ENCODE measurements at places on chromosomes 1 and 21.
A peak's percentile ranks its signal among the peaks of the same experiment; 100 is the strongest.

GRCh38 chr21:37475186-37475868 lies 108.8 kb downstream of the DYRK1A start:
- H3K27me3 ChIP-seq = no peaks in the 10 kb centered on the region
- H3K36me3 ChIP-seq = peaks cover 15% of the 10 kb centered on the region
- no peak overlapping the region for H3K27ac ChIP-seq

- no peaks in the 10 kb centered on the region for H3K36me3 ChIP-seq
These were observed 211.7 kb downstream of the GRIK3 start for GRCh38 chr1:36822648-36823047.

DNA sequence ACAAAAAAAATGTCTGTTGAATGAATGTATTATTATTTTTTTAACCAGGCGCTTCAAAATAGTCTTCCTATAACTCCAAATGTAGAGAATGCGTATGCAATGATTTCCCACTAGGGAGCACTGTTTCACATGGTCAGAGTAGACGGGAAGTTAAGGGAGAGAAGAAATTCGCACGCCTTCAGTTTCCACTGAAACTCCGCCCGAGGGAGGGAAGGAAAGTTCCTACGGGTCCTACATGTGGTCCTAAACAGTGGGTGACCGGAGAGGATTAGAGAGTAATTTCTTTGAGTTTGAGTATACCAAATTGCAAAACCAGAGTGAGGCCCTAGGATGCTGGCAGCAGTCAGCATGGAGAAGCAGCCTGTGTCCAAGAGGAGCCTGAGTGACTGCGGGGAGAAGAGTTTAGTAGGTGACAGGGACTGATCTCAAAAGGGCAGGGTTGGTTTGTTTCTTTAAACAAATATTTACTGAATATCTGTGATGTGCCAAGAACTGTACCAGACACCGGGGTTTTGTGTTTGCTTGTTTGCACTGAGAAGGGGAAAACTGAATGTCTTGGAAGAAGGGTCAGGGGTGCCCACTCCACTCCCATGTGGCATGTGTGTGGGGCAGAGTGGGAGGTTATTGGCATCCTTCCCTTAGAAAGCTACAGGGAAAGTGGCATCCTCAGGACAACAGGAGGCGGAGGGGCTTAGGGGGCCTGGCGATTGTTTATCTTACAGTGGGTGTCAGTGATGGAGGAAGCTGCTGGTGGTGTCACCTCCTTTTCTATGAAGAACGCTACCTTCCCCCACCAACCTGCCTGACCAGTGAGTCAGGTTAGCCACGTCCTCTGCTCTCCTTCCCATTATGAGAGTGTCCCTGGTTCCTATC lies 22.8 kb downstream of the RNU5D-1 start:
- peak; percentile 53 for DNase-seq
- H3K4me1 ChIP-seq = peaks cover 10% of the 10 kb centered on the region
- H3K36me3 ChIP-seq = no peaks in the 10 kb centered on the region
- H3K4me3 ChIP-seq = peak overlapping the region; percentile 53

DNA sequence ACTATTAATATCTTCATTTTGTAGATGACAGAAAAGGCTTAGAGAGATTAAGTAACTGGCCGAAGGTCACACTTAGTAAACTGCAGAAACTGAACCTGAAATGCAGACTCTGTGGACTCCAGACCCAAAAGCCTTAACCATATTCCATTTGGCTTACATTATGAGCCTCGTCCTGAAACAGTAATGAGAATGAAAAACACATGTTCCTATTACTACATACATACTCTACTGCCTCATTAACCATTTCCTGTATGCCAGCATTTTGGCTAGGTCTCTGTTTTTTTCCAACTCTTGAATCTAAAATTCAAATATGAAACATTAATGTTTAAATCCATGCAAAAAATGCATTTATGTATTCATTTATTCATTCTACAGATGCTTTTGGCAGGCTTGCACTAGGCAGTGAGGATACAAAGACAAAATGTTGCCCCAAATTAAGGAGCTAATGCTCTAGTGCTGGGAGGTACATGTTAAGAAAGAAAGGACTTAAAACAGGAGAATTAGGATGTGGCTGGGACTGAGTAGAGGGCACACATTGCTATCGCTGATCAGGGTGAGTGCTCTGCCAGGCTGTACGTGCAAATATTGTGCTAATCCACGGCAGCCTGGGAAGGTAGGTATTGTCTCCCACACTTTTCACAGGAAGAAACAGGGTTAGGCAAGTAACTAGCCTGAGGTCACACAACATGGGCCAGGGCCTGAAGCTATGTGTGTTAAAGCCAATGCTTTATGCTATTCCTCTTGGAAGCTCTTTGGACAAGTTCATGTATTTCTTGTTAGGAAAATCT lies 14.0 kb downstream of the DEGS1 start:
- no peaks in the 10 kb centered on the region for H3K27me3 ChIP-seq
- H3K36me3 ChIP-seq = peaks cover 16% of the 10 kb centered on the region
- no peak for DNase-seq
- no peak overlapping the region for H3K4me3 ChIP-seq
- peaks cover 7% of the 10 kb centered on the region for H3K4me1 ChIP-seq

- peak; percentile 63 for DNase-seq
- H3K4me1 ChIP-seq = no peaks in the 10 kb centered on the region
- no peak overlapping the region for H3K4me3 ChIP-seq
- H3K27ac ChIP-seq = no peak overlapping the region
- no peaks in the 10 kb centered on the region for H3K27me3 ChIP-seq
- no peaks in the 10 kb centered on the region for H3K36me3 ChIP-seq
These were observed 19.2 kb upstream of the PEF1 start for GRCh38 chr1:31663622-31664452.

DNA sequence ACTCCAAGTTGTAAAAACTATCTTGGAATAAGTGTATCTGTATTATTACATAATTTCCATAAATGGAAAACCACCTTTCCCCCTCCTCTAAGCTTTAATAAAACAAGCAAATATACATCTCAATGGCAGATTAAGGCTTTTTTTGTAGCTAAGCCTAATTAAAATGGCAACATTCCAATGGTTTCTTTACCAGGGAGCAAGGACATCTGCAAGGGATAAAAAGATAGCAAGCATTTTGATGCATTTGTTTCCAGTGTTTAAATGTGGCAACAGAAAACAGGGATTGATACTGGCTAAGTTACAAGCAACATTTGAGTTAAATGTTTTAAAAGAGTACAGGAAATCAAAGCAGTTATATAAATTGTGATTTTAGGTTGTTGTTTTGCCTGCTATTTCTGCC lies 1012.7 kb downstream of the ADGRL2 start:
- no peak overlapping the region for H3K4me3 ChIP-seq
- H3K36me3 ChIP-seq = no peaks in the 10 kb centered on the region
- no peaks in the 10 kb centered on the region for H3K4me1 ChIP-seq
- DNase-seq = no peak
- H3K27me3 ChIP-seq = peaks cover 3% of the 10 kb centered on the region

DNA sequence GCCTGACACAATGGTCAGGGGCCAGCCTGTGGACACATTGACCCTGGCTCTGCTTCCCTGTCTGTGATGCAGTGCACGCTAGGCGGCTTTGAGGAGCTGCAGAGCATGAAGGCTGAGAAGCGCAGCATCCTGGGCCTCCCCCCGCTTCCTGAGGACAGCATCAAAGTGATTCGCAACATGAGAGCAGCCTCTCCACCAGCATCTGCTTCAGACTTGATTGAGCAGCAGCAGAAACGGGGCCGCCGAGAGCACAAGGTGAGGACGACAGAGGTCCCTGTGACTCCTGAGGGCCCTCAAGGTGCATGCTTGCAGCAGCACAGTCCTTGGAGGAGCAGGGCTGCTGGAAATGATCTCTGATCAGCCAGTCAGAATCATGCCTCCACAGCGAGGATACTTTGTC lies 8.6 kb downstream of the STRIP1 start:
- no peak overlapping the region for H3K4me3 ChIP-seq
- H3K36me3 ChIP-seq = peaks cover 32% of the 10 kb centered on the region
- no peak for DNase-seq
- no peak overlapping the region for H3K27ac ChIP-seq
- no peaks in the 10 kb centered on the region for H3K27me3 ChIP-seq

DNA sequence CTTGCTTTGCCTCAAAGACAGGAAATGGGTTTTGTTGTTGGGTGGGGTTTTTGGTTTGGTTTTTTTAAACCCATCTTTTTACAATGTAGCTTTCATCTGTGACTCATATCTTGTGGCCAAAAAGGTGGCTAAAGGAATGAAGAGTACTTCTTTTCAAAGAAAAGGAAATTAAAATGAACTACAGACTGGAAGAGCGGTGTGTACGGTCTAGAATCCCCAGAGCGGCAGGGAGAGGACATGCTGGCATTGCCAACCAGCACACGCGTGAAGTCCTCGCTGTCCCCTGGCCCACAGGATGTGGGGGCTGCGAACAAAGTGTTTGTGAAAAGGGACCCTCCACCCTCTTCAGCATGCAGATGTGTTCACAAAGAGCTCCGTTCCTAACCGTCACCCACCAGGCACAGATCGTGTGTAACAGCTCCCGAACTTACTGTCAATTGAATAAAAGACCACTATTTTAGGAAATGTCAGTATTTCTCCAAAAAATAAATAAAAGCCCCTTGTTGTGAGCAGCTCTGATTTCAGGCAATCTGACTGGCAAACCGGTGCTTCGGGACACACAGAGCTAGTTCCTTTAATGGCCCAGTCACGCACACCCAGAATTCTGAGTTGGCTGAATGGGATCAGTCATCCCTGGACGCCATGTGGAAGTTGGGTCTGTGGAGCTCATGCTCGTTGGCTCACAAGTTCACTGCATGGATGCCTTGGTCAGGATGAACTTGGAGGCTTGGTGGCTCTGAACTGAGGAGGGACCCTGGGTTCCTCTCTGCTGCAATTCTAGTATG lies 602.9 kb downstream of the NPHP4 start:
- no peaks in the 10 kb centered on the region for H3K27me3 ChIP-seq
- peak overlapping the region; percentile 35 for H3K4me3 ChIP-seq
- H3K36me3 ChIP-seq = no peaks in the 10 kb centered on the region
- H3K4me1 ChIP-seq = peaks cover 13% of the 10 kb centered on the region
- DNase-seq = peak; percentile 27
- H3K27ac ChIP-seq = peak overlapping the region; percentile 79

GRCh38 chr1:27138368-27138767 lies 16.6 kb downstream of the SLC9A1 start:
- H3K27ac ChIP-seq = peak overlapping the region; percentile 99
- peaks cover 5% of the 10 kb centered on the region for H3K36me3 ChIP-seq
- H3K4me3 ChIP-seq = no peak overlapping the region
- no peak for DNase-seq
- H3K4me1 ChIP-seq = peaks cover 65% of the 10 kb centered on the region

- no peaks in the 10 kb centered on the region for H3K4me1 ChIP-seq
- no peak overlapping the region for H3K27ac ChIP-seq
- H3K27me3 ChIP-seq = no peaks in the 10 kb centered on the region
- DNase-seq = no peak
- H3K4me3 ChIP-seq = no peak overlapping the region
- H3K36me3 ChIP-seq = peaks cover 4% of the 10 kb centered on the region
These were observed 155.2 kb downstream of the PEX14 start for GRCh38 chr1:10629816-10630571.

GRCh38 chr1:159122005-159122621 lies 45.5 kb upstream of the AIM2 start:
- H3K27me3 ChIP-seq = peaks cover 16% of the 10 kb centered on the region
- no peak for DNase-seq
- peaks cover 13% of the 10 kb centered on the region for H3K4me1 ChIP-seq
- no peaks in the 10 kb centered on the region for H3K36me3 ChIP-seq

DNA sequence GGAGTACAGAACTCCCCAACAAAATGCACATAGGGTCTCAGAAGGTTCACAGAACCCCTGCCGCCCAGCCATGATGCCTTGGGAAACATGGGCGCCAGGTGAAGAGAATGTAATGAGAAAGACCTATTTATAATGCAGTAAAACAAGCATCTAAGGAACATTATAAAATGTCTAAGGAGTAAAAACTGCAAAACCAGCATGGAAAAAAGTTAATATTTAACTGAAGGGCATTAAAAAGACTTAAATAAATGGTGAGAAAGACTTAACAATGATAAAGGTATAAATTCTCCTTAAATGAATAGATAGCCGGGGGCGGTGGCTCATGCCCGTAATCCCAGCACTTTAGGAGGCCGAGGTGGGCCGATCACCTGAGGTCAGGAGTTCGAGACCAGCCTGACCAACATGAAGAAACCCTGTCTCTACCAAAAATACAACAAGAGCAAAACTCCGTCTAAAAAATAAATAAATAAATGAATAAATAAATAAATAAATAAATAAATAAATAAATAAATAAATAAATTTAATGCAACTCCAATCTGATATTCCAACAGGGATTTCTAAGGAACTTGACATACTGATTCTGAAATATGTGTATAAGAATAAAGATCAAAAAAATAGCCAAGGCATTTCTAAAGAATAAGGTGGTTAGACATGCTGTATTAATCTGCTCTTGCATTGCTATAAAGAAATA lies 27.3 kb upstream of the ACOT11 start:
- H3K4me3 ChIP-seq = no peak overlapping the region
- no peaks in the 10 kb centered on the region for H3K36me3 ChIP-seq
- H3K27ac ChIP-seq = no peak overlapping the region
- no peak for DNase-seq
- H3K27me3 ChIP-seq = no peaks in the 10 kb centered on the region

- no peak overlapping the region for H3K4me3 ChIP-seq
- no peaks in the 10 kb centered on the region for H3K4me1 ChIP-seq
- no peak for DNase-seq
- H3K27me3 ChIP-seq = no peaks in the 10 kb centered on the region
- H3K27ac ChIP-seq = no peak overlapping the region
These were observed 231.0 kb downstream of the SLC35F3 start for GRCh38 chr1:234135501-234135900.

DNA sequence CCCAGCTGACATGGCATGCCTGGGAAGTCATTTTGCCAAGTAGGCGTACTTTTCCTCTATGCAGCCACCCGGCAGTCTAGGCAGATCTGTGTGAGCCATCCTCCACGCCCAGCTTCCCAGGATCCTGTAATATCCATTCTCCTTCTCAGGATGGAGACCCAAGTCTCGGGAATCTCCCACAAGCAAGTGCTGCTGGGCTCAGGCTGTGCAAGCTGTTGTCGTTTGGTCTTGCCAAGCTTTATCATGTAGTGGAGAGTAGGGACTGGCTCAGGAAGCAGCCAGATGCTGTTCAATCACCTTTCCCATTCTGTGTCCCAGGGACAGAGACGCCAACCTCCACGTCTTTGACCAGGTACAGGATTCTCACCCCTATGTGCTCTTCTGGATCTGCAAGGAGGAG lies 191.1 kb upstream of the TMEM51 start:
- H3K36me3 ChIP-seq = no peaks in the 10 kb centered on the region
- no peak overlapping the region for H3K27ac ChIP-seq
- no peak overlapping the region for H3K4me3 ChIP-seq
- no peaks in the 10 kb centered on the region for H3K4me1 ChIP-seq
- H3K27me3 ChIP-seq = no peaks in the 10 kb centered on the region
- DNase-seq = no peak

DNA sequence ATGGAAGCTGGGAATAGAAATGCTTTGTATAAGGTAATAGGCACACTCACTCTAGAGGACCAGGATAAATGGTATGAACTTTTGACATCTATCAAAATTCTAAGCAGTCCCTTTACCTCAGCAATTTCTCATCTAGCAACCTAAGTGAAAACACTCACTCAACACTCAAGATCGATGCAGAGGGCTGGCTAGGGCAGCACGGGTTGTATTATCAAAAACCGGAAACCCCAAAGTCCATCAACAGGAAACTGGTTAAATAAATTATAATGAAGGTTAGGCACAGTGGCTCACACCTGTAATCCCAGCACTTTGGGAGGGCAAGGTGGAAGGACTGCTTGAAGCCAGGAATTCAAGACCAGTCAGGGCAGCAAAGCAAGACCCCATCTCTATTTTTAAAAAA lies 9.4 kb downstream of the USP48 start:
- H3K27me3 ChIP-seq = no peaks in the 10 kb centered on the region
- no peak for DNase-seq
- peaks cover 11% of the 10 kb centered on the region for H3K36me3 ChIP-seq
- no peak overlapping the region for H3K27ac ChIP-seq
- peaks cover 45% of the 10 kb centered on the region for H3K4me1 ChIP-seq
- no peak overlapping the region for H3K4me3 ChIP-seq

- DNase-seq = no peak
- peaks cover 15% of the 10 kb centered on the region for H3K27me3 ChIP-seq
- no peaks in the 10 kb centered on the region for H3K36me3 ChIP-seq
- H3K27ac ChIP-seq = no peak overlapping the region
- H3K4me3 ChIP-seq = peak overlapping the region; percentile 7
These were observed 1.9 kb downstream of the CNN3 start for GRCh38 chr1:94925004-94925403.
